ENCODE measurements at places on chromosomes 7 and 10. TPM values are rescaled to one million over a fixed set of nuclear protein-coding genes. Genes with fewer than 3 reads are reported as not detected.

GRCh38 chr7:1985042-1985441, 247.7 kb downstream of the MAD1L1 start:
- no peak overlapping the region for H3K4me3 ChIP-seq
- H3K36me3 ChIP-seq = no peaks in the 10 kb centered on the region
- H3K27me3 ChIP-seq = no peaks in the 10 kb centered on the region
- peaks cover 23% of the 10 kb centered on the region for H3K4me1 ChIP-seq
- H3K27ac ChIP-seq = no peak overlapping the region
- DNase-seq = no peak

DNA sequence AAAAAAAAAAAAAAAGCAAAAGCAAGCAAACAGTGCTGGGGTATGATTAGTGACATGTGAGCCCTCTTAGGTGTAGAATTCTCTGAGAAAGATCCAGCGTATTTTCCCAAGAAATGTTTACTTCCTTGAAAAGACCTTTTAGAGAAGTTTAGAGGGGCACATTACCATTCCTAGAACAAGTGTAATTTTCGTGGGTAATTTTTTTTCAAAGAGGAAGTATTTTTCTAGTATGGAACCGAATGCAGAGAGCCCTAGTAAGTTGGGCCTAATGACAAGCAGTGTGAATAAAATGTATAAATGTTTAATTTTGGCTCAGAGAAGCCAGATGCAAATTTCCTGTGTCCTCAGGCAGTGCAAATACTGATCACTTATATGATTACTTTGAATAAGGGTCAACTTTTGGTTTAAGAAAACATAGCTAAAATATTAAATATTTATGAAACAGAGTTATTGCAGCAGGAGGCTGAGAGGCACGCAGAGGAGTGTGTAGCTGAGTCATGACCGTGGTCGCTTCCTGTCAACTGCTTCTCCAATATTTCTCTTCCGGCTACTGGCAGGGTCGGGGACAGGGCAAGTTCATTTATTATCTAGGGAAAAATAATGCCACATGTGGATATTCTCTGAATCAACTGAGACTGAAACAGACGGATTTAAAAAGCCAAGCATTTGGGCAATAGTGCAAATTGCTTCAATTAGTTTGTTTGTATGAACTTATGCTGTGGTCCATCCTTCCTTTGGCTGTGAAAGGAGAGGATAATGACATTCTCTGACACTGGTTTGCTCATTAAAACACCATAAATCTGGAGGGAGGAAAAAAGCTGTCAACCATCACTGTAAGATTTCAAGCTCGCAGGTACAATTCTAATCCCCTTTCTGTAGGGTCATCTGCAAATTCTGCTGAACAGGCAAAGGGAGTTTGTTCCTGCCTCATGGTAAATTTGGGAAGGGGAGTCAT, 495.2 kb downstream of the GLRX3 start:
- H3K36me3 ChIP-seq = no peaks in the 10 kb centered on the region
- no peaks in the 10 kb centered on the region for H3K4me1 ChIP-seq
- H3K27ac ChIP-seq = no peak overlapping the region
- no peaks in the 10 kb centered on the region for H3K27me3 ChIP-seq
- H3K4me3 ChIP-seq = no peak overlapping the region

- no peaks in the 10 kb centered on the region for H3K4me1 ChIP-seq
- no peak overlapping the region for H3K27ac ChIP-seq
- no peak overlapping the region for H3K4me3 ChIP-seq
- DNase-seq = no peak
Measured at GRCh38 chr7:151461942-151462230, 21.9 kb upstream of the CRYGN start.

KCNMA1 gene
- total RNA-seq = not detected

- H3K4me3 ChIP-seq = no peak overlapping the region
- H3K27me3 ChIP-seq = no peaks in the 10 kb centered on the region
- H3K36me3 ChIP-seq = no peaks in the 10 kb centered on the region
- H3K4me1 ChIP-seq = no peaks in the 10 kb centered on the region
- no peak overlapping the region for H3K27ac ChIP-seq
Measured at GRCh38 chr7:3893151-3893788, 592.2 kb downstream of the SDK1 start.

CCDC146 gene
- 15.1 TPM for total RNA-seq

DNA sequence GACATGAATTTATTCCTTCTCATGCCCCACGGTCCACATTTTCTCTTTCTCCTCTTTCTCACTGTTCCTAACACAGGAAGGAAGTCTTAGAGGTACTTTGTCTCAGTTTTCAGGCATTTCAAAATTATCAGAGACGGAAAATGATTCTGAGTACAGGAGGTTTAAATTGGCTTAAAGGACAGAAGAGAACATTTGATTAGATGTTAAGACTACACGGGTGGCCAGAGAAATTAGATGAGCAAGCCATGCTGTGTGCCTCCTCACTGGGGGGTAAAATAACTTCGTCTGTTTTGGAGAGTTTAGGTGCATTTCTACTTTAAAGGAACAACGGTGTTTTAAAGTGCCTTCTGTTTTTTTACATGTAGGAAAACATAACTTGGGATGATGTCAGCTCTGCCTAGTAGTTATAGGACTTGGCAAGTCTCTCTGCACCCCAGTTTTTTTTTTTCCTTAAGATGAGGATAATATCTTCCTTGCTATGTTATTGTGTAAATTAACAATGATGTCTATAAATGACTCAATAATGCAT, 66.9 kb downstream of the MCMBP start:
- H3K4me1 ChIP-seq = no peaks in the 10 kb centered on the region
- no peak overlapping the region for H3K27ac ChIP-seq
- no peak overlapping the region for H3K4me3 ChIP-seq
- H3K27me3 ChIP-seq = no peaks in the 10 kb centered on the region
- DNase-seq = no peak

DNA sequence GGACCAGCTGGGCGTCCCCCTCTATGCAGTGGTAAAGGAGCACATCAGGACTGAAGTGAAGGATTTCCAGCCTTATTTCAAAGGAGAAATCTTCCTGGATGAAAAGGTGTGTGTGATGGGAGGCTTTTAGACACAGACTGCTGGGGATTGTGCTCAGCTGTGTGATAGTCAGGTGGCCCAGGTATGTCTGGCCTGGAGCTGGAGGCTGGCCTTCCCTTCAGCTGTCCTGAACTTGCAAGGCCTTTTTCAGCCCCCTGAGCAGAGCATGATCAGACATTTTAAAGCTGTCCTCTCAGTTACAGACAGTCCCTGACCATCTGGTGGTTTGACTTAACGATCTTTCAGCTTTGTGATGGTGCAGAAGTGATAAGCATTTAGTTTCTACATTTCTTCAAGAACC, 17.6 kb downstream of the PRXL2A start:
- no peaks in the 10 kb centered on the region for H3K27me3 ChIP-seq
- H3K4me3 ChIP-seq = no peak overlapping the region

NPTX2 gene
- not detected for total RNA-seq

AKR1C3 gene
- 4.0 TPM for total RNA-seq

SPDYE5 gene
- total RNA-seq = 0.29 TPM

RPEL1 gene
- total RNA-seq = not detected

DNA sequence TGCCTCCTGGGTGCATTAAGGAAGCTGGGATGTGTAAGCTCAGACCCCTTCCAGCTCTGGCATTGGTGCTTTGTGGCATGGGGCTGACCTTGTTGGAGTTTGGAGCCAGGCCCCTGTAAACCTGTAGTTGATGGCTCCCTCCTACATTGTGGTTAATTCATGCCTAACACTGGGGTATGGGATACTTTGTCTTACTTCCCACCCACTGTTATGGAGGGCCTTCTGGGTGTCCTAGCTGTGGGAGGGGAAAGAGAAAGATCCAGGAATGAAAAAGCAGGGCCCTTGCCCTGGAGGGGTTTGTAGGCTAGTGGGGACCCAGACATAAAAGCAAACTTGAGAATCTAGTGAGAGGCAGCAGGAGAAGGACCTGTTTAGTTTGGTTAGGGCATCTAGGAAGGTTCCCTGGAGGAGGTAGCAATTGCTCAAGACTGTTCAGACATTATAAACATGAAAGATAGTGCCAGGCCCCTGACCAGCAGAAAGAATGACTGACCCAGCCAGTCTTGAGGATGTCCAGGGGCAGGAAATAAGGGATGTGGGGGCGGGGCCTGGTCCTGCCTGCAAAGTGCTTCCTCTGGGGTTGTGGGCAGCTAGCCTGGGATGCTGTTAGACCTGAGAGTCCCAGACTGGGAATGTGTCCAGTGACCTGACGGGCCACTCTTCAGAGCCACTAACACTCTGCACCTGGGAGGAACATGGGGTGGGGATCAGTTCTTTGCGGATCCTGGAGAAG, 6.6 kb downstream of the ADAMTS14 start:
- no peak for DNase-seq
- no peaks in the 10 kb centered on the region for H3K36me3 ChIP-seq
- H3K4me3 ChIP-seq = no peak overlapping the region

GIMAP7 gene
- 464 TPM for total RNA-seq

DLX5 gene
- not detected for total RNA-seq
